ENCODE measurements at places on chromosomes 6 and 20.

- DNase-seq: no peak
Observed at GRCh38 chr6:14984519-14984853, 261.4 kb upstream of the JARID2 start.

DNA sequence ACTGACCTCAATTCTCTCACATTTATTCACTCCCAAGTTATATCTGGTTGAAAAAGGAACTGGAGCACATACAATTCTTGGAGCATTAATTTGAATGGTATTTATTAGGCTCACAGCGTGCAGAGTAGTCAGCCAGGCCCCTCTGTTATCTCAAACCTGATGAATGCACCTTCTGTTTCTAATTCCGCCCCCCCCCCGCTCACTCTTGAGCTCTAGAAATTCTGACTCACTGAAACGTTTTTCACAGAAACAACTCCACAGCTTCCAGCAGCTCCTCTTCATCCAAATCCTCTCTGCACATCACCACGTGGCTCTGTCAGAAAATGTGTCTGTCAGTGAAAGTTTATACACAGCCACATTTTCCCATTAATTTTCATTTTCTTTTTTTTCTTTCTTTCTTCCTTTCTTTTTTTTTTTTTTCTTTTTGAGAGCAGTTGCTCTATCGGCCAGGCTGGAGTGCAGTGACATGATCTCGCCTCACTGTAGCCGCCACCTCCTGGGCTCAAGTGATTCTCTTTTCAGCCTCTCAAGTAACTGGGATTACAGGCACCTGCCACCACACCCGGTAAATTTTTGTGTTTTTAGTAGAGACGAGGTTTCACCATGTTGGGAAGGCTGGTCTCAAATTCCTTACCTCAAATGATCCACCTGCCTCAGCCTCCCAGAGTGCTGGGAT lies 109.4 kb downstream of the TBXT start:
- DNase-seq: no peak

- DNase-seq: peak; percentile 55
Observed at GRCh38 chr20:25294459-25295385, 46.8 kb downstream of the PYGB start.

- DNase-seq: no peak
Observed at GRCh38 chr20:40283689-40284088, 405.3 kb downstream of the MAFB start.

- DNase-seq: no peak
Observed at GRCh38 chr20:61821735-61822134, 243.9 kb downstream of the TAF4 start.

- no peak for DNase-seq
Observed at GRCh38 chr20:50596694-50597021, 86.5 kb downstream of the PTPN1 start.

DNA sequence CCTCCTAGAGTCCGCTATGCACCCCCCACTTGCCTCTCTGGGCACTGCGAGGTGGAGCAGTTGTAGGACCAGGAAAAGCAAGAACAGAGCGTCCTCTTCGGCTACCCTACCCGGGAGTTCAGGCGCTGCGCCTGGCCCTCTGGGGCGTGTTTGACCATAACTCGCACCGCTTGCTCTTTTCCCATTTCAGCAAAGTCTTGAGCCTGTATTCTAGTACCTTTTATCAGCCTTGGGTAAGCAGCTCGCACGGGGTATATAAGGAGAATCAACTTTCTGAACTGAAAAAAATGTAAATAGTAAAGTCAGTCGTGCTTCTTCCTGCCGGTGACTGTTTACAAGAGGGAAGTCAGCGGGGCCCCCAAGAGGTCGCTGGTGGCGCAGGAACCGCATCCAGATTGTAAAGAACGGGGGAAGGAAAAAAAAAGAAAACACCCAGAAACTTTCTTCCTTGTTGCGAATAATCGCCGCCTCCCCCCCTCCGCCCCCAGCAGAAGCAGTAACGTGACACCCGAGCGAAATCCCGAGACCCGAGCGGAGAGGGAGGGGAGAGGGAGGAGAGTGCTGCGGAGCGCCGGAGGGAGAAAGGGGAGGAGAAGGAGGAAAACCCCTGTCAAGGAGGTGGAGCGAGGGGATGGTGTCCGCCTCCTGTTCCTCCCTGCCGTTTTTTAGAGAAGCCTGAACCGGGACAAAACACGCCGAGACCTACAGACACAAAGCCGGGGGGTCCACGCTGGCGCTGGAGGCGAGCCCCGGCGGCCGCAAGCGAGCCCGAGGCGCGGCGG lies at the start of gene UST:
TSS of gene UST (plus strand) at position 668 of the 782 bp plus-strand sequence. CDS start 401 bp downstream, outside the sequence.
- no peak for DNase-seq
